ENCODE measurements at places on chromosomes 12 and 14.

- DNase-seq, result peak; percentile 10
Observed at GRCh38 chr12:93336291-93336741, 41.4 kb upstream of the NUDT4 start.

GRCh38 chr14:34233619-34234018, 228.4 kb downstream of the SPTSSA start:
- no peak for DNase-seq

- DNase-seq, result no peak
Observed at GRCh38 chr12:32690927-32691326, 11.8 kb downstream of the DNM1L start.

GRCh38 chr12:121915841-121916321, 2.5 kb upstream of the CFAP251 start:
- DNase-seq, result no peak

Measured in neural crest cell (in vitro differentiated cells).